ENCODE measurements at places on chromosomes 7 and 10.

GRCh38 chr7:116644628-116645027, 27.4 kb upstream of the MET start:
- no peak for DNase-seq

DNA sequence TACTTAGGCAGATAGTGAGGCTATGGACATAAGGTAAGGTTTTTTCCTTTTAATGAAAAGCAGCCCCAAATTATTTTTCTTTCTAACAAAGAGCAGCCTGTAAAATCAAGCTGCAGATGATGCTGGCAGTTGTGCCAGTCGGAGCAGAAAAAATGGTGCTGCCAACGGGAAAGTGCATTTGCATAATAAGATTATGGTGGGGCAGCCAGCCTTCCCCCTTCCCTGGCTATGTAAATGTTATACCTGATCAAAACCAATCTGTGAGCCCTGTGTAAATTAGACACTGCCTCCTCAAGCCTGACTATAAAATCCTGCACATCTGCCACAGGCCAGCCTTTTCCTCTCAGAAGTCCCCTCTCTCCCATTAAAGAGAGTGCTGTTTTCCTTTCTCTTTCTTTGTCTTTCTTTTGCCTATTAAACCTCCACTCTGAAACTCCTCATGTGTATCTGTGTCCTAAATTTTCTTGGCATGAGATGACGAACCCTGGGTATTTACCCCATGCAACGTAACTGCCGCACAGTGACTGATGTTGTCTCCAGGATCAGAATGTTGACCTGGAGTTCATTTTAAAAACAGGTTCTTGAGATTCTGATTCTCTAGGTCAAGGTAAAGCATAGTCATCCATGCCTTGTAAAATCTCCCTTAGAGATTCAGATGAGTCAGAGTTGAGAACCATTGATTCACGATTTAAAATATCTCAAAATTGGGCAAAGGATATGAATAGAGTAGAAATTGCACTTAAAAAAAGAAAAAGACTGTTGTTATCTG, 167.3 kb upstream of the C1GALT1 start:
- no peak for DNase-seq

DNA sequence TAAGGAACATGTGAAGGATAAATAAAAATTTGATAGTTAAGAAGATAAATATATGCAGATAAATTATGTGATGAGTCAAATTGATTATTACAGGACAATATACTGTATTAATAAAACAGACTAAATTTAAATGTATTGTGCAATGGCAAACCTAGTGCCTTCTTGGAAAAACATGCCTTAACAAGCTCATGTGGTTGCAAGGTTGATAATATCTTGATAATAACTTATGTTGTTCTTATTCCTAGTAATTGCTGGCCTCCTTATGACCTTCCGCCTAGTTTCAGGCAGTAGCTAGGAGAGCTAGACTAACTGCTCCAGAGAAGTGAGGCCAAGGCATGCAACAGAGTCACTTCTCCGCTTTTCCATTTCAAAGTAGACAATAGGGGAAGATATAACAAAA, 7.6 kb upstream of the RAB11FIP2 start:
- no peak for DNase-seq

DNA sequence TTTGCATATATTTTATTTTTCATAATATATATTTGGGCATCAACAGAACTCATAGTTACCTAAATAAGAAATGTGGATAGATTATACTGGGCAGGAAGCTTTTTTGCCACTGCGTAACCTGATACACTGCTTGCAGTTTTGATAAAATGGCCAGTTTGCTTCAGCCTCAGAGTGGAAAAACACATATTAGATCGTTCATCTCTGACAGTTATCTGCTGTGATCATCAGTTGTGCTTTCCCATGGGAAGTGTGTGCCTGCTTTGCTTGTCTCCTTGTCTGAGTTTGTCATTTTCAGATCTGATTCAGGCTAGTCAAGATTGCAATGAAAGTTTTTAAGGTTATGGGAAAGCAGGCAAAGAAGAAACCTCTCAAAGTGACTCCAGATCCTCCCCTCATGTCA, 54.0 kb downstream of the ADAM12 start:
- no peak for DNase-seq

GRCh38 chr7:74083928-74084721, 521 bp downstream of the LIMK1 start:
- DNase-seq, result no peak

- no peak for DNase-seq
Measured at GRCh38 chr7:151114151-151115090, 28.1 kb downstream of the AGAP3 start.

- no peak for DNase-seq
Measured at GRCh38 chr10:66353422-66353821, 572.4 kb upstream of the LRRTM3 start.

DNA sequence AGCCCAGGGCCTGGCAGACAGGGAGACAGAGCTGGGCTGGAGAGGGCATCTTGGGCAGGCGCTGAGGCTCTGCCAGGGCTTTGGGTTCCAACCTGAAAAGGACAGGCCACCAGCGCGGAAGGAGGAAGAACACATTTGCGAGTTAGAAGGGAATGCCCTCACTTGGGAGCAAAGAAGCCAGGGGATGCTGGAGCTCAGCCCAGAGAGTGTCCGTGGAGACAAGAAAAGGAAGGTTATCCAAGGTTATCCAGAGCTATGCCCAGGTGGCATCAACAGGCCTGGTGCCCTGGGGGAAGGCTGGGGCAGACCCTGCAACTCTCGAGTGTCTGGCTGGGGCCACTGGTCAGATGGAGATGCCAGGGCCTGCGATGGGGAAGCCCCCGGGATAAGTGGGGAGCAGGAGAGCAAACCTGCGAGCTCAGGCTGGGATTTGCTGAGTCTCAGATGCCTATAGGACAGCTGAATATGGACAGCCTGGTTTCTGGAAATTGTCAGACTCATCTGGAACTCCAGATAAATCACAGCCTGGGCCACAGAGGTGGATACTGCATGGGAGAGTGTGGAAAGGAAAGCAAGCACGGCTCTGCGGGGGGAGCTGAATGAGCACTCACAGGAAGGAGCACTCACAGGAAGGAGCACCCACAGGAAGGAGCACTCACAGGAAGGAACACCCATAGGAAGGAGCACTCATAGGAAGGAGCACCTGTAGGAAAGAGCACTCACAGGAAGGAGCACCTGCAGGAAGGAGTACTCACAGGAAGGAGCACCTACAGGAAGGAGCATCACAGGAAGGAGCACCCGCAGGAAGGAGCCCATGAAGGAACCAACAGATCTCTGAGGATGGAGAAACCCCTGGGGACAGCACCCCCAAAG, 152.1 kb downstream of the ADAM12 start:
- DNase-seq, result no peak

DNA sequence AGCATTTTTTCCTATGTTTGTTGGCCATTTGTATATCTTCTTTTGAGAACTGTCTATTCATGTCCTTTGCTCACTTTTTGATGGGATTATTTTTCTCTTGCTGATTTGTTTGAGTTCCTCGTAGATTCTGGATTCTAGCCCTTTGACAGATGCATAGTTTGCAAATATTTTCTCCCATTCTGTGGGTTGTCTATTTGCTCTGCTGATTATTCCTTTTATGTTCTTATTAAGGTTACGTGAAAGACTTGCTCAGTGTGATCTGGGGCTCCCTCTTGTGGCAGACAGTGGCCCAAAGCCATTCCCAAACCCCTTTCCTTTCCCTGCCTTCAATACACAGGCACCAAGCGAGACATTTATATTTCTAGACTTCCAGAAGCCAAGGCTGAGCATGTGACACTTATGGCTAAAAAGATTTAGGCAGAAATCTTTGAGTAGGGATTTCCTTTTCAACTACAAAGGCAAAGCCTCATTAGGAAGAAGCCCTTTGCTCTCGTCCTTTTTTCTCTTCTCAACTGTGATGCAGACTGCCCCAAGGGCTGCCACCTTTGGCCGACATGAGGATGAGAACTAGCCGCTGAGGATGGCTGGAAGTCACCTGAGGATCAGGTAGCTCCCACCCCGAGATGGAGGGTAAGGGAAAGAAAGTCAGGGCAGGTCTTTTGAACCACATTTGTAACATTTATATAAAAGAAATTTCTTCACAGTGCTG, 23.6 kb downstream of the ST8SIA6 start:
- DNase-seq, result peak; percentile 37

DNA sequence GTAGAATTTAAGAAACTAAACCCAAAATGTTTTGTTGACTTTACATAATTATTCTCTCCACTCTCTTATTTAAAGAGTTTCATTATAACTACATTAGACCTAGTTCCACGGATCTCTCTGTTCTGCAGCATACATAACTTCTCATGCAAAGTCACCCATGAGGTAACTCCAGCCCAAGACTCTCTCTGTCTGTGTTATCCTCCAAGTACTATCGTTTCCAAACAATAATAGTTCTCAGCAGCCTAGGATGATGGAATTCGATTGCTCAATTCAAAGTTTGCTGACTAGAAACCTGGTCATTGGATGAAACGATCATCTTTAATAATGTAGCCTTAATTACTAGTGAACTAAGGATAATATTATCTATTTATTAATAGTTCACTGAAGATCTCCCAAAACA, 203.1 kb upstream of the PTN start:
- DNase-seq, result no peak

DNA sequence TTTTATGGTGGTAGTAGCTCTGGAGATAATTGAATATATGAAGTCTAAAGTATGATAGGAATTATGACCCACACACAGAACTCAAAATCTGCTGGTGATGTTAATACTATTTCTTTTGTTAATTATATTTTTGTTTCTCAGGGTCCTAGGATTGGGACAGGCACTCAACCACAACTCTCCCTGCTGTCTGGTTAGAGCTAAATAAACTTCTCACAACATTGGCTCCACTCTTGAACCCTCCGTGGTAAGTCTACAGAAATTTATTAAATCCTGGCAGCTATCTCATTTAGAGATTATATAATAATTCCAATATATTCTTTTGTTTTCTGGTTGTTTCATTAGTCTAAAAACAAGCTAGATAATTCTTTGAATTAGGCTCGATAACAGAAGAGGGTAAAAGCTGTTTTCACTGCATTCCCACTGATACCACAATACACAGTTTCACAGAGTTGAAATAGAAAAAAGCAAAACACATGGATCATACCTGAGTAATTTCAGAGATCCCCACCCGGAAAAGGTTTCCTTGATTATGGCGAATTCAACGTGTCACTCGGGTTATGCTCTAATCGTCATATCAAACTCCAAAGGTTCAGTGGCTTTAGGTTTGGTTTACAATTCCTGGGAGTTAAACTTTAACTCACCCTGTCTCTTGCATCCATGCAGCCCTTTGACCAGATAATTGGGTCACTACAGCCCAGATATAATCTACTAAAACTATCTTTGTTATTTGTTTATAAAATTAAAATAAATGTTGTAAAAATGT, at the start of gene A1CF:
A1CF (minus strand) TSS at position 531 of the 763 bp plus-strand sequence. CDS start 25,687 bp downstream, outside the sequence.
- no peak for DNase-seq

- no peak for DNase-seq
Measured at GRCh38 chr10:129448539-129448938, 18.5 kb upstream of the MGMT start.

GRCh38 chr7:130276796-130277762, 10.4 kb downstream of the CPA2 start:
- DNase-seq, result peak; percentile 2

DNA sequence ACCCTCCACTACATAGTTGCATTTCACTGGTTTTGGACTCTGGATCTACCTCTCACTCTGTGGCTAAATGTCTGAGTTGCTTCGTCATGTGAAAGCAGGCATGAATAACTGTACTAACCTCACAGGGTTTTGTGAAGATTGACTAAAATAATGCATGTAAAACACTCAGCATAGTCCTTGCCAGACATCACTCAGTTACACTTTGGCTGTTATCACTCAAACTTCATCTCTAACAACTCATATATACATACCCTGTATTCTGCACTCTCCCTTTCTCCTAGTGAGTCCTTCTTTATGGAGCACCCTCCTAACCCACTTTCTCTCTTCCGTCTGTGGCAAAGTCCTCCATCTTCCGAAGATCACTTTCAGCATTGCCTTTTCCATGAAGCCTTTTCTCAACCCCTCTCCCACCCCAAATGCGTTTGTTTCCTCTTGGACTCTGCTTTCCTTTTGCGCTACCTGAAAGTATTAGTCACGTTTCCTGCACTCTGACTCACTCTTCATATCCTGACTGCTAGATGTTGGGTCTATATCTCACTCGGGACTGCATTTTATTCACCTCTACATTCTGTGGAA, 72.6 kb downstream of the OSBPL3 start:
- no peak for DNase-seq

DNA sequence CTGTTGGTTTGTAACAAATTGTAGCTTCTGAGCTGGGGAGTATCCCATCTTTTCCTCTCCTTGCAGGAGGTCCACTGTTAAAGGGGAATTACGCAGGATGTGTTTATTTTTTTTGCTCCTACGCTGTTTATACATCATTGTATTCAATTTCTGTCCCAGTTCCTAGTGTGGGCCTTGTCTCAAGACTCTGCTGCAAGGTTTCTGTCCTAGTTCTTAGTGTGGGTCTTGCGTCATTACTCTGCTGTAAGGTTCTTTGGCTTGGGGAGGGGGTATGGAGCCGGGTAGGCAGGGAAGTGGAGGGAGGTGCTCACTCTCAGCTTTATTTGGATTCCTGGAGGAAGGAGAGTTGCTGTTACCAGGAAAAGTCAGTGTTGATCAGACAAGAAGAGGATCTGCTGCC, 64.0 kb upstream of the TRIM8 start:
- DNase-seq, result no peak

- peak; percentile 53 for DNase-seq
Measured at GRCh38 chr10:6239213-6239991, 36.7 kb downstream of the PFKFB3 start.

- DNase-seq, result no peak
Measured at GRCh38 chr7:28808796-28809533, 149.2 kb downstream of the TRIL start.

DNA sequence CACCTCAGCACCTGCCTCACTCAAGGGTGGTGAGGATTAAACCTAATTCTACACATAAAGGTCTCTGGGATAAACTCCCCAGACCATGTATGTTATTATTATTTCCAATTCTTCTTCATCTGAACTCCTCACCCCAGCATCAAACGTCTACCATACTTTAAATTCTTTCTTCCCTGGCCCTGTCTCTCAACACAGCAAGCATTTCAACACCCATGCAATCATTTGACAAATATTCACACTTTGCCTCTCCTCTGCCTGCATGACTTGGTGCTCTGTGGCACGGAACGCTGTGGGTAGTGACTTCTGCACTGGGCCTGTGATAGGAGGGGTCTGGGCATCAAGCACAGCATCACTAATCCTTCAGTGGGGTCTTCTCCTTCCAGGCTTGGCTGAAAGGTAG, 490.8 kb downstream of the TNS3 start:
- no peak for DNase-seq

All from activated T-helper 9 cell treated with anti-CD3 and anti-CD28 coated beads, Interleukin-2, amount 50 U/mL, for 16 hours (primary cell).